Activated T-cell treated with anti-CD3 and anti-CD28 coated beads, Interleukin-2, amount 50 U/mL, for 48 hours (primary cell): ENCODE measurements at places on chromosomes 11 and 22.

GRCh38 chr22:47352920-47353700 is 590.7 kb downstream of the TBC1D22A start:
- no peak for DNase-seq

- DNase-seq, result no peak
Observed at GRCh38 chr11:11940551-11940950, 67.9 kb downstream of the DKK3 start.

GRCh38 chr11:7489376-7489775 is 4.1 kb downstream of the OLFML1 start:
- DNase-seq, result no peak

- no peak for DNase-seq
Observed at GRCh38 chr11:45173064-45173463, 26.6 kb downstream of the PRDM11 start.

- DNase-seq, result no peak
Observed at GRCh38 chr11:107545101-107545514, 20.4 kb downstream of the ALKBH8 start.

GRCh38 chr11:93518081-93518480 is 25.1 kb downstream of the SMCO4 start:
- no peak for DNase-seq

DNA sequence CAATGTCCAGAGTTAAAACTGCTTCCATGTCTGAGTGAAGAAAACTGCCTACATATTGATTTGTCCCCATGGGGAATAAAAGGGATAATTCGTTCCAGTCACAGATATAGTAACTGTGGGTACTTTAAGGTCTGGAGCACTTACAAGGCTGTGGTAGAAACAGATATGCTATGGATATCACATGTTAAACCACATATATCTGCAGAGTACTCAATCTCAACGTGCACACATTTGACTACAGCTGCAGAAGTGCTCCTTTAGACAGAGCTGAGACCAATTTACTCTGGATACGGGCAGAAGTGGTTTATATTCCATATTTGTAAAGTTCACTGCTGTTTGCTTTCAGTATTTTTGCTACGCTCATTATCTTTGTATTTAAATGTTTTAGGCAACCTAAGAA is 9.7 kb upstream of the MS4A2 start:
- DNase-seq, result no peak

- DNase-seq, result no peak
Observed at GRCh38 chr22:31622980-31623379, 39.0 kb downstream of the PISD start.

DNA sequence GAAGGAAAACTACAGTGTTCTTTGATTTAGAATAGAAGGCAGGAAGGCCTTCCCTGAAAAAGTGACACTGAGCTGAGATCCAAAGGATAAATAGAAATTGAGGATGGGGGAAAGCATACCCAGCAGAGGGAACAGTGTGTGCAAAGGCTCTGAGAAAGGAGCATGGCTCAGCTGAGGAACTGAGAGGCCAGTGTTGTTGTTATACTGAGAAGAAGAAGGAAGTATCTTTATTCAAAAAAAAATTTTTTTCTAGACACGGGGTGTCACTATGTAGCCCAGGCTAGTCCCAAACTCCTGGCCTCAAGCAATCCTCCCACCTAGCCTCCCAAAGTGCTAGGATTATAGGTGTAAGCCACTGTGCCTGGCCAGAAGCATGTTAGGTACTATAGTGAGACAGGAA is 3.5 kb upstream of the PIK3C2A start:
- DNase-seq, result no peak

- peak; percentile 100 for DNase-seq
Observed at GRCh38 chr22:31749636-31750364, at the start of gene PRR14L. Gene PRR14L (minus strand): TSS chr22:31750132. CDS start chr22:31738860, 11,272 bp downstream.
